ENCODE measurements at places on chromosomes 12 and 14. TPM values are rescaled to one million over a fixed set of nuclear protein-coding genes. Genes with fewer than 3 reads are reported as not detected.

DNA sequence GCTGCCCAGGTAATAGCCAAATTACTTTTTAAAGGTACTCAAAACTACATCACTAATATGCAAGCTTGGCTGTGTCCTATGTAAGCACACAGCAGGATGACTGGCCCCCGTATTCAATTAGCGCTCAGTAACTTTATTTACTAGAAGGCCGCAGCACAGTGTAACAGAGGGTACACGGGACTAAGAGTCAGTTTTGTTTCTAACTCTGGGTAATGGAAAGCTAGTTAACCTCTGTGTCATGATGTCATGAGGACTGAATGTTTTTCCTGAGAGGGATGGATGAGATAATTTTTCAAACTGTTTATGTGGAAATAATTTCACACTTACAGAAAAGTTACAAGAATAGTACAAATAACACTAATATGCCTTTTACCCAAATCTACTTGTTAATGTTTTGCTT lies 27.1 kb downstream of the GALNT4 start:
- no peak overlapping the region for H3K4me3 ChIP-seq
- no peak for DNase-seq
- no peaks in the 10 kb centered on the region for H3K27me3 ChIP-seq
- no peaks in the 10 kb centered on the region for H3K4me1 ChIP-seq
- H3K36me3 ChIP-seq: peaks cover 8% of the 10 kb centered on the region
- H3K27ac ChIP-seq: no peak overlapping the region

HOTAIR gene
- not detected for polyA plus RNA-seq

- no peaks in the 10 kb centered on the region for H3K36me3 ChIP-seq
- H3K4me3 ChIP-seq: no peak overlapping the region
- no peak overlapping the region for H3K27ac ChIP-seq
- H3K27me3 ChIP-seq: no peaks in the 10 kb centered on the region
- H3K4me1 ChIP-seq: no peaks in the 10 kb centered on the region
- no peak for DNase-seq
These were observed 17.1 kb upstream of the STYK1 start for GRCh38 chr12:10690906-10691305.

TAS2R31 gene
- not detected for polyA plus RNA-seq

DNA sequence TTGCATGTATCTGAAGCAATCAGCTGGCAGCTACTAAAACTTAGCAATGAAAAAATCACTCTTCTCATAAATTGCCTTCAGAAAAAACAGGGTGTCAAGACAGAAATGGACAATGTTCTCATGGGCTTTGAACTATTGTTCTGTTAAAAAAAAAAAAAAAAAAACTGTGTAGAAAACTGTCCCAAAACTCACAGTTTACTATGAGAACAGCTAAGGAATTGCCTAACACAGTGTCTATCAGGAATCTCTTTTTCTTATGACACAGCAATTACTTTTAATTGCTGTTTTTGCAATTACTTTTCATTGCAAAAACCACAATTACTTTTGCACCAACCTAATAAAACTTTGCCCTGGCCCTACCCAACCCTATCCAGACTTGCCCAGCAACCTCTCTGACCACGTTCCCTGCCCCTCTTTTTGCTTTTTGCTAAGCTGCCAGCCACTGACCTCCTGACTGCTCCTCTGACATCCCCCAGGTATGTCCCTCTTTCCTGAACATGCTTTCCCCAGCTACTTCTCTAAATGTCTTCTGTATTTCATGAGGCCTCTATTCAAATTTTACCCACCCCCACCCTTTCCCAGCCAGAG lies 68.0 kb upstream of the SLCO1C1 start:
- no peaks in the 10 kb centered on the region for H3K36me3 ChIP-seq
- no peaks in the 10 kb centered on the region for H3K4me1 ChIP-seq
- DNase-seq: no peak
- no peaks in the 10 kb centered on the region for H3K27me3 ChIP-seq
- no peak overlapping the region for H3K27ac ChIP-seq

PRPH gene
- polyA plus RNA-seq: not detected

GRCh38 chr14:94145902-94146527 lies 16.6 kb upstream of the IFI27L2 start:
- H3K4me3 ChIP-seq: no peak overlapping the region
- no peaks in the 10 kb centered on the region for H3K36me3 ChIP-seq
- H3K27ac ChIP-seq: no peak overlapping the region
- no peaks in the 10 kb centered on the region for H3K27me3 ChIP-seq
- DNase-seq: no peak
- peaks cover 6% of the 10 kb centered on the region for H3K4me1 ChIP-seq

KRT2 gene
- polyA plus RNA-seq: 4.7 TPM

EFS gene
- polyA plus RNA-seq: not detected

BMAL2 gene
- polyA plus RNA-seq: not detected

- H3K36me3 ChIP-seq: no peaks in the 10 kb centered on the region
- H3K4me1 ChIP-seq: peaks cover 5% of the 10 kb centered on the region
- no peaks in the 10 kb centered on the region for H3K27me3 ChIP-seq
- no peak for DNase-seq
- H3K27ac ChIP-seq: no peak overlapping the region
These were observed 201.2 kb downstream of the TTC8 start for GRCh38 chr14:89025561-89026236.

NYNRIN gene
- polyA plus RNA-seq: not detected

All from naive thymus-derived CD4-positive, alpha-beta T cell (primary cell).